ENCODE measurements at places on chromosomes 4 and X.

DNA sequence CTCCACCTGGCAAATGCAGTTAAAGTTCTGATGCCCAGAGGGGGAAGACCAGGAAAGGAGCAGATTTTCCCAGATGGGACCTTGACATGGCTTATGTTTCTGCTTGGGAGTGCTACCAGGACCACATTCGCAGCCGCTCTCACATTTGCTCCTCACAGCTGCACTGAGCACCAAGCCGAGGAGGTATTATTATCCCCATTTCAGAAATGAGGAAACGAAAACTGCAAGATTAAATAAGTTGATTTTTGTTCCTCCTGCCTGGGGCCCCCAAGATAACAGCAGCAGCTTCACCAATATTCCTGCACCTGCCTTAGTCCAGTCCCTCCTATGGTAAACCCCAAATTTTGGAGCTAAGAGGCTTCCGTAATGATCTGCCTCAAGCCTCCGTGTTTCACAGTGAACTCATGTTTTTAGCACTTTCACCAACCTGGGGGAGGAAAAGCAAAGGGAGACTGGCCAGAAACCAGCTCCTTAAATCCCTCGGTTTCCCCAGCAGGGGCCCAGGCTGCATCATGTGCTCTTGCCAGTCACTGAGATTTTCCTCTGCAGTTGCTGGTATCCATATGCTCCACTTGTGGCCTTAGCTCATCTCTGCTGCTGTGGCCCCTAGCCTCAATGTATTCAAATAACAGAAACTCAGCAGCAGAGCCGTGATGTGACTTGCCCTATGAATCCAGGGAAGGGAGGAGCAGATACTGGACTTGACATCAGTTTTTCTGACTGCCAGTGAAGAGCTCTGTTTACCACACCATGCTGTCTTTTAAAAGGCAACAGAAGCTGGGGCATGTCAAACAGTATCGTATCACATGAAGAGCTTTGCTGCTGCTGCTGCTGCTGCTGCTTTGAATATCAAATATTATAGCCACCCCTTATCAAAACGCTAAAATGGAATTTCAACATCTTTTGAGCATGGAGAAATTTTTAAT lies 95.5 kb upstream of the KLHL13 start:
- DNase-seq: no peak

DNA sequence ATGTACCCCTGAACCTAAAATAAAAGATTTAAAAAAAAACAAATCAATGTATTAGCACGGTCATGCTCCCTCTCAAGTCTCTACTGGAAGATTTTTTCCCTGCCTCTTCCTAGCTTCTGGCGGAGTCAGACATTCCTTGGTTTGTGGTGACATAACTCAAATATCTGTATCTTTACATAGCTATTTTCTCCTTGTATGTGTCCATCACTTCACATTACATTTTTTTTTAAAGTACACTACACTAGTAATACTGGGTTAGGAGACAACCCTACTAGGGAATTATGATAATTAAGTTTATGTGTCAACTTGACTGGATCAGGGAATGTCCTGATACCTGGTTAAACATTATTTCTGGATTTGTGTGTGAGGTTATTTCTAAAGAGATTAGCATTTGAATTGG lies 1197.9 kb downstream of the TECRL start:
- DNase-seq: no peak

DNA sequence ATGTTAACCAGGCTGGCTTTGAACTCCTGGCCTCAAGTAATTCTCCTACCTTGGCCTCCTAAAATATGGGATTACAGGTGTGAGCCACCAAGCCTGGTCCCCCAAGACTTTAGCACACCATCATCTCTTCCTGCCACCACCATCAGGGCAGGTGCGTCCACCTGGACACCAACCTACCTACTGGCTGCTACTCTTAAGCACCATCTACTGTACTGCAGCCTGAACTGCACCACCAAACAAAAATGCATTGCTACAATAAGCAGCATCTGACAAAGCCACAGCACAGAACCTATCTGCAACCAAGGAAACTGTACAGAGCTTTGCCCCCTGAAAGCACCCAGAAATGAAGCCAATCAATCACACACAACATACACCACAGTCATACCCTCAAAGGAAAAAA lies 139.7 kb downstream of the EFHC2 start:
- DNase-seq: no peak

GRCh38 chr4:62461961-62462360 lies 1261.8 kb downstream of the ADGRL3 start:
- no peak for DNase-seq

DNA sequence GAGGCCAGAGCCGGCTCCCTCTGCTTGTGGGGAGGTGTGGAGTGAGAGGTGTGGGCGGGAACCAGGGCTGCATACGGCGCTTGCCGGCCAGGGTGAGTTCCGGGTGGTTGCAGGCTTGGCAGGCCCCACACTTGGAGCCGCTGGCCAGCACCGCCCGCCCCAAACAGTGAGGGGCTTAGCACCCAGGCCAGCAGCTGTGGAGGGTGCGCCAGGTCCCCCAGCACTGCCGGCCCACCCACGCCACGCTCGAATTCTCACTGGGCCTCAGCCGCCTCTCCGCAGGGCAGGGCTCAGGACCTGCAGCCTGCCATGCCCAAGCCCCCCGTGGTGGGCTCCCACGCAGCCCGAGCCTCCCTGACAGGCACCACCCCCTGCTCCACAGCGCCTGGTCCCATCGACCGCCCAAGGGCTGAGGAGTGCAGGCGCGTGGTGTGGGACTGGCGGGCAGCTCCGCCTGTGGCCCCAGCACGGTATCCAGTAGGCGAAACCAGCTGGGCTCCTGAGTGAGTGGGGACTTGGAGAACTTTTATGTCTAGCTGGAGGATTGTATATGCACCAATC lies 275.3 kb downstream of the RAPGEF2 start:
- DNase-seq: no peak

- no peak for DNase-seq
Measured at GRCh38 chr4:159551281-159551680, 448.4 kb downstream of the RAPGEF2 start.

DNA sequence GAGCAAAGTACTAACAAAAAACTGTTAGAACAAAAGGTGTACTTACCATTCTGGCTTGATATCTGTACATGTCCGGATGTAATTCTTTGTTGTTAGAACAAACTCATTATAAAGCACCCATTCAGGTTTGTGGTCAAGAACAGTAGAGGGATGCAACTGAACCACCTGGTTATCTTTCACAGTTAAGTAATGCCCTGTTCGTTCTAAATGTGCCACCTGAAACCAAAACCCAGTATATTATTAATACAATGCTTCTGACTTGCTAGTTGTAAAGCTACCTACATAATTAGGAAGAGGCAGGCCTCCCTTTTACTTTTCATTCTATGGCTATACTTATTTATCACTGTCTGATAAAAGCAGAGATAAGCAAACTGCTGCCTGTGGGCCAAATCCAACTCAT lies 54.8 kb downstream of the DHX15 start:
- no peak for DNase-seq

DNA sequence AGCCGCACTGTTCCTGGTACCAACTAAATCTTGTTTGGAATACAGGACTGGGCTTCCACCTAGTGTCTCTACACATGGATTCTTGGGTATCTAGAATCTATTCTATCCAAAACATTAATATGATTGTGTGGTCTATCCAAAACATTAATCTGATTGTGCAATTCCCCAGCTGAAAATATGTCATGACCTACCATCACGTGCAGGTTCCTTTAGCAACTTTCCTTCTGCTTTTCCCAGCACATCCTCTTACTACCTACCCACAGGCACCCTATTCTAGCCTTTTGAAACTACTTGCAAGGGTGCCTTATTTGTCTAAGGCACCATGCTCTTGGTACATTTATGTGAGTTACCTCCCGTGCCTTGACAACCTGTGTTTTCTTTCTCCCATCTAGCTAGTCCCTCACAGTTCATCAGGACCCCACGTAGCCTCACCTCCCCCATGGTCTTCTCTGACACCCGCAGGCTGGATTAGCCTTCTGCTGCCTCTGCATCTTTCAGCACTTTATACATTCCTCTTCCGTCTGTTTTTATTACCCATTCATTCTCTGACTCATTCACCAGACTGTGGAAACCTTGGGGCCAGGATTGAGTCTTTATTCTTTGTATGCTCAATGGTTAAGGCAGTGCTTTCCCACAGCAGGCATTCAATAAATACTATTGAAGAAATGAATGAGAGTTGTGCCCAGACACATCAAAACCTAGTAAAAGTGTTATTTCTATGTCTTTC lies 88.8 kb upstream of the FAM9B start:
- peak; percentile 39 for DNase-seq

GRCh38 chr4:99379571-99379970 lies 27.0 kb upstream of the ADH1C start:
- no peak for DNase-seq

DNA sequence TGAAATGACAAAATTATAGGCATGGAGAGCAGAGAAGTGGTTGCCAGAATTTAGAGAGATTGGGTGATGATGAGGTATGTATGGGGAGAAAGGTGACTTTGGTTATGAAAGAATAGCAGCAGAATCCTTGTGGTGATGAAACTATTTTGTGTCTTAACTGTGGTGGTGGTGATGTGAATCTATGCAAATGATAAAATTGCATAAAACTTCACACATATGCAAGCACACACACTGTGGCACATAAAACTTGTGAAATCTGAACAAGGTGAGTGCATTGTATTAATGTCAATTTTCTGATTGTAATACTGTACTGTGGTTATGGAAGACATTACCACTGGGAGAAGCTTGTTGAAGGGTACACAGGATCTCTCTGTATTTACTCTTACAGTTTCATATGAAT lies 91.0 kb downstream of the IL15 start:
- no peak for DNase-seq

DNA sequence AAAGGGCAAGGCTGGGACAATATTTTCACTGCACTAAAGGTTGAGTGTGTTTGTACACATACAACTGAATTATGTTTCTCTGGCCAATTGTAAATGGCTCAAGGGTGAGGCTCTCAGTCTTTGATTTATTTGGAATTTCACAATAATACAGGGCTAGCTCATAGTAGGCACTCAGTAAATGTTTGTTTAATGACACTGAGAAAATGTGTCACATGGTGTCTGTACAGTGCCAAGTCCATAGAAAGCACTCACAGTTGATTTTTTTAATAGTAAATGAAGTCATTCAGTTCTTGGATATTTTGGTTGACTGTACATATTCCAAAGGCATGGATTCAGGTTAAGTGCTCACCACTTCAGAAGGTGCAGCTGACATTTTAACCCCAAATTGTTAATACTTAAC lies 176.4 kb downstream of the IL1RAPL2 start:
- no peak for DNase-seq

- DNase-seq: no peak
Measured at GRCh38 chrX:15864629-15865028, 10.0 kb upstream of the AP1S2 start.

DNA sequence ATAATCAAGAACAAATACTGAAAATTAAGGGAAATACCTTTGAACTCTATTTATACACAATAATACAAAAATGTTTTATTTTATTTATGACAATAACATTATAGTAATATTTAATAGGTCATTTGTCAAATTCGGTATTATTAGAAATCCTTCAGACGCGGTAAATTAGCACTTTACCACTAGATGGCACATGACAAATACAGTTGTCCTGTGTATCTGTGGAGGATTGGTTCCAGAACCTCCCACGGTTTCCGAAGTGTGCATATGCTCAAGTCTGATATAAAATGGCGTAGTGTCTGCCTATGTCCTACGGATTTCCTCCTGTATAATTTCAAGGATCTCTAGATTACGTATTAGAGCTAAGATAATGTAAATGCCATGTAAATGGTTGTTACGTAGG lies 8.1 kb upstream of the LINC00632 start:
- DNase-seq: no peak

GRCh38 chr4:168506014-168506413 lies 9.2 kb downstream of the PALLD start:
- no peak for DNase-seq

DNA sequence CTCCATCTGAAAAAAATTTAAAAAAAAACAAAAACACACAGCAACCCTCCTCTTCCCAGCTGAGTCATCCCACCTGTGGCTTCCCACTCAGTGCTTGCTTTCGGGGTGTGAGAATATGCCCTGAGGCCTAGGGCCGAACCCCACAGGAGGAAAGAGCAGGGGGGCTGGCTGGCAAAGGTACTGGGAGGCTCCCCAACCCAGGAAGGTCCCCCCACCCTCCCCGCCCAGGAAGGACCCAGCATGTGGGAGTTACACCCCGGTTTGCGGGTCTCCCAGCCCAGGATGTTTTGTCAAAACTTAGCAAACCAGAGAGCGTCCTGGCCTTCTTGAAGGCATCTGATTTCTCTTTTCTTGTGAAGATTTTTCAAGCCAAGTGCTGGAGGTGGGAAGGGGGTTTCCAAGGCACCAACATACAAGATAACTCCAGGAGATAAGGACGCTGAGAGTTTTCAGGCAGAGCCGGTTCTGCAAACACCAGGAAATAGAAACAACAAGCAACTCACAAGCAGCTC lies 25.7 kb upstream of the CSF2RA start:
- no peak for DNase-seq

DNA sequence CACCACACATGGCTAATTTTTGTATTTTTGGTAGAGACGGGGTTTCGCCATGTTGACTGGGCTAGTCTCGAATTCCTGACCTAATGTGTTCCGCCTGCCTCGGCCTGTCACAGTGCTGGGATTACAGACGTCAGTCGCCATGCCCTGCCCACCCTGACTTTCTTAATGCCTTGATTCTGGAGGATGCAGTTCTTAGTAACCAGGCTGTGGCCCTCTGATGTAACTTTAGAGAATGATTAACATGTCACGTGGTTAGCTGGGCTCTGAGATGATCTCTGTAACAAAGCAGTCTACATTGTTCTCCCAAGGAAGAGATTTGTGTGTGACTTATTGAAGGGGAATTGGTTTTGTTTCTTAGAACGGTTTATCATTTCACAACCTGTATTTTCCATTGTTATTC lies 30.6 kb downstream of the ANK2 start:
- DNase-seq: no peak

GRCh38 chr4:147491086-147491485 lies 10.2 kb downstream of the EDNRA start:
- DNase-seq: no peak

DNA sequence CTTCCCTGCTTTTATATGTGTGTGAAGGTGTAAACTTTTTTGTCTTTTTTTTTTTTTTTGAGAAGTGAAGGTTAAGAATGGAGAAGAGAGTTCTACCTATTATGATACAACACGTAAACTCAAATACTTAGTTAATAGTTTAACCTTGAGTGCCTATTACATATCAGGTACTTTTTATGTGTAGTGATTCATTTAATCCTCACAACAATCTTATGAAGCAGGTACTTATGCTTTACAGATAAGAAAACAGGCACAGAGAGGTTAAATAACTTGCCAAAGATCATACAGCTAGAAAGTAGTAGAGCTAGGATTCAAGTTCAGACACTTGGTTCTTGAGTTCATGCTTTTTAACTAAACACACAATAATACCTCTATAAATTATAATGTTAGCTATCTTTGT lies 107.4 kb downstream of the THOC2 start:
- DNase-seq: no peak

DNA sequence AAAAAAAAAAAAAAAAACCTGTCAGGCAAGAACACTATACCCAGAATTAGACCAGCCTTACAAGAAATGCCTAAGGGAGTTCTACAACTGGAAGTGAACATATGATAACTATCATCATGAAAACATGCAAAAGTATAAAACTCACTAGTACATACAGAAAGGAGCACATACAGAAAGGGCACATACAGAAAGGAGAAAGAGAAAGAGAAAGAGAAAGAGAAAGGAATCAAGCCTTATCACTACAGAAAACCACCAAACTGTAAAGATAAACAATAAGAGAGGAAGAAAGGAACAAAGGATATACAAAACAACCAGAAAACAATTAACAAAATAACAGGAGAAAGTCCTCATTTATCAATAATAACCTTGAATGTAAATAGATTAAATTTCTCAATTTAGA lies 50.4 kb downstream of the PHKA1 start:
- no peak for DNase-seq

Data from brain pericyte (primary cell).